ENCODE measurements at places on chromosomes 1 and 21.

DNA sequence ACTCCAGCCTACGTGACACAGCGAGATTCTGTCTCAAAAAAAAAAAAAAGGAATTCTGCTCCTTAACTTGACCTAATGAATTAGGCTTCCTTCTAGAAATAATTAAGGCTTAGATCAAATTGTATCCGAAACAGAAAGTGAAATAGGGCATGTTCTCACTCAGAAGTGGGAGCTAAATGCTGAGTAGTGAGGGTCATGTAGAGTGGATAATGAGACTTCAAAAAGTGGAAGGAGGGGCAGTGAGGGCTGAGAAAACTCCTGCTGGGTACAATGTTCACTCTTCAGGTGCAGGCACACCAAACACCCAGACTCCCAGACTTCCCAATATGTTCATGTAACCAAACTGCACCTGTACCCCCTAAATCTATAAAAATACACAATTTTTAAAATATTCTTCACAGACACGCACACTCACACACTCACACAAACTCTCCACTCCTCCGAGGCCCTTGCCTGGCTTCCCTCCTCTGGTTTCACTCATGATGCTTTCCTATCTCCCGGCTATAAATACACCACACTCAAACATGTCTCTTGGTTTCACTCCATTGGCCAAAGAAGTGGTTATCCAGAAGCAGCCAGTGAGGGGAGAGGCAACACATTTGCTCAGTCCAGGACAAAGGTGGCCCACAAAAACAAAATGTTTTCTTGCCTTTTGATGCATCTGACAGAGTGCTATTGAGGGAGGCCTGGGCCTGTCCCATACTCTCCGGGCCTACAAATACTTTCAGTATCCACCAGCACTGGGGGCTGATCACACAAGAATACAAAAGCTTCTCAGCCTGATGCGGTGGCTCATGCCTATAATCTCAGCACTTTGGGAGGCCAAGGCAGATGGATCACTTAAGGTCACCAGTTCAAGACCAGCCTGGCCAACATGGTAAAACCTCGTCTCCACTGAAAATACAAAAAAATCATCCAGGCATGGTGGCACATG, 249.2 kb downstream of the TOMM20 start:
- no peak for DNase-seq

- no peak for DNase-seq
Observed at GRCh38 chr1:193181985-193182384, 4.4 kb downstream of the B3GALT2 start.

GRCh38 chr1:236280438-236281197, 1.1 kb downstream of the ERO1B start:
- no peak for DNase-seq

DNA sequence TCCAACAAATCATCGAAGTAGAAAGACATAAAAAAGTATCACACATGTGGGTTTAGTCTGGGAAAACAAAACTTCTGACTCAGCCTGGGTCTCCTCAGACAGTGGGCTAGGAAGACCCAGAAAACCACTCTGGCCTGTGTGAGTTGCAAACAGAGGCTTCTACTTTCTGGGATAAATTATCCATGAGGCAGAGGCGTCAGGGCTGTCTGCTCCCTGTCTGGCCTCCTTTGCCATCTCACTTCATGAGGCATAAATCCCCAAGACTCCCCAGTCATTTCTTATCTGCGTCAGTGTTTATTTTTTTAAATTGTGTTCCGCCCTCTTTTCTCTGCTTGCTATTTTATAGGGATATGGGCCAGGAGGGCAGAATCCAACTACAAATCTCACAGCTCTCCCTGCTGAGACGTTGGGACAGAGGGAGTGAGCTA, 80.6 kb upstream of the TRABD2B start:
- DNase-seq, result no peak

- peak; percentile 17 for DNase-seq
Observed at GRCh38 chr21:33901412-33902288, 14.0 kb downstream of the ATP5PO start.

- DNase-seq, result no peak
Observed at GRCh38 chr1:14852291-14852690, 253.8 kb downstream of the KAZN start.

Measured in anterior cingulate cortex (tissue), 58 donors.